Activated CD8-positive, alpha-beta memory T cell treated with anti-CD3 and anti-CD28 coated beads for 24 hours (primary cell): ENCODE measurements at places on chromosomes 3 and 15.

GRCh38 chr3:54045061-54045815 lies 77.1 kb upstream of the CACNA2D3 start:
- no peak for DNase-seq

DNA sequence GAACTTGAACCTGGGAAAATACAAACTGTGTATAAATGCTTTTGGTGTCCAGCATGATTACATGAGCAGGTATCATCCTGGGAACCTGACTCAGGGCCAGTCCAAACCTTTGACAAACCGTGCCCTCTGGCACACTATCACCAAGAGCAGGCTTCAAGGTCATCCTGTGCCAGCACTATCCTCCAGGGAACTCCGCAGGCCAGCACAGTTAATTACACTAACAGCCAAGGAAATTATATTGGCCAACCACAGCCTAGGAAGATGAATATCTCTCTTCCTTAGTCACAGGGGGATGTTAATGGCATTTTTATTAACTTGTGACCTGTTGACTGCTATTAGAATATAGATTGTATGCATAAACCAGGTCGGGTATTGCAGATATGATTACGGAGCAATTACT lies 262.0 kb downstream of the TUSC7 start:
- DNase-seq, result no peak

- DNase-seq, result peak; percentile 71
Observed at GRCh38 chr3:47578691-47579632, at the start of gene CSPG5. CSPG5 (minus strand) TSS chr3:47578865; CDS start chr3:47578693, 172 bp downstream.

GRCh38 chr3:170956647-170957046 lies 48.2 kb upstream of the EIF5A2 start:
- no peak for DNase-seq

DNA sequence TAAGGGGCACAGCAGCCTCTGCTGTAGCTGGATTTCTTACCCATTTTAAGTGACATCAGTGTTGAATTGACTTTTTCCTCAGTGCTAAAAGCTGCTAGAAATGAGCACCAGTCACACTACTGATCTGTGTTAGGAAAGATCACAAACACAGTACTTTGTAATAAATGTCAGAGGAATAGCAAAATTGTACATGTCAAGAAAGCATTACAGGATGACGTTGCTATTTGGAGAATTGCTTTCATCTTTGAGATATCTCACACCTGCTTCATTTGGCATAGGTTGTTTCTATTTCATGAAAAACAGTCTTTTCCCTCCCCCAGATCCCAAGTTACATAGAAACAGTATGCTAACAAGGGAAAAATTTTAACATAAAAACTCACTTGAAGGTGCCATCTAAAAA lies 77.8 kb downstream of the SLC25A26 start:
- DNase-seq, result no peak

GRCh38 chr3:8555725-8556472 lies 54.3 kb downstream of the LMCD1 start:
- no peak for DNase-seq

DNA sequence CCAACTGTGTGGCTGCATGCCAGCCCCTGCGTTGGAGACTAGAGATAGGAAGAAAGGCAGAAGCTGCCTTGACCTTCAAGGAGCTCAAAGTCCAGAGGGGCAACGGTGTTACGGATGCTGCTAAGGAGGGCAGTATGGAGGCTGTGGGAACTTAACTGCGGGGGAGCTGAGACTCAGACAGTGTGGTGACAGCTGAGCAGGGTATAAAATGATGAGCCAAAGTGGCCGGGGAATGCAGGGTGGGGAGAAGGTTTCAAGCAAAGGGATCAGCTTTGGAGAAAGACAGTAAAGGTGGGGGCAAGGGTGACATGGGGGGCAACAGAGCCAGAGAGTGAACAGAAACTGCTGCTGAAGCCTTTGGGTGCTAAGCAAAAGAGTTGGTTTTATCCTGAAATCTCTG lies 6.2 kb upstream of the CYP1A2 start:
- DNase-seq, result no peak

DNA sequence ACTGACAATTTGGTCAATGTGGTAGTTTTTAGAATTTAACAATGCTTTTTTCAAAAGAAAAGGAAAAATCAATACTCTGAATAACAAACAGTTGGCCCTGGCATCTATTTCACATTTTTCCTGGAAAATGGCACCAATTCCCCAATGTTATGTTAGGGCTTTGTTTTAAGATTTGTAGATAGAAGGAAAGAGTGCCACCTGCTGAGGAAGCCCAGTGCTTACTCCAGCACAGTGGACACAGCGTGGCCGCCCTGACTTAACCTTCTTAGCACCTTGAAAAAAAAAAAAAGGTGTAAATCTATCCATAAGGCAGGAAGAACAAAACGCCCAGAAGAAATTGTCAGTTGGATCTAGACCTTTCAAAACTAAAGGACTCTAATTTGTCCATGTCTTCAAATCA lies 110.7 kb upstream of the CNTN4 start:
- no peak for DNase-seq

- no peak for DNase-seq
Observed at GRCh38 chr3:12349895-12350811, 61.3 kb downstream of the PPARG start.

DNA sequence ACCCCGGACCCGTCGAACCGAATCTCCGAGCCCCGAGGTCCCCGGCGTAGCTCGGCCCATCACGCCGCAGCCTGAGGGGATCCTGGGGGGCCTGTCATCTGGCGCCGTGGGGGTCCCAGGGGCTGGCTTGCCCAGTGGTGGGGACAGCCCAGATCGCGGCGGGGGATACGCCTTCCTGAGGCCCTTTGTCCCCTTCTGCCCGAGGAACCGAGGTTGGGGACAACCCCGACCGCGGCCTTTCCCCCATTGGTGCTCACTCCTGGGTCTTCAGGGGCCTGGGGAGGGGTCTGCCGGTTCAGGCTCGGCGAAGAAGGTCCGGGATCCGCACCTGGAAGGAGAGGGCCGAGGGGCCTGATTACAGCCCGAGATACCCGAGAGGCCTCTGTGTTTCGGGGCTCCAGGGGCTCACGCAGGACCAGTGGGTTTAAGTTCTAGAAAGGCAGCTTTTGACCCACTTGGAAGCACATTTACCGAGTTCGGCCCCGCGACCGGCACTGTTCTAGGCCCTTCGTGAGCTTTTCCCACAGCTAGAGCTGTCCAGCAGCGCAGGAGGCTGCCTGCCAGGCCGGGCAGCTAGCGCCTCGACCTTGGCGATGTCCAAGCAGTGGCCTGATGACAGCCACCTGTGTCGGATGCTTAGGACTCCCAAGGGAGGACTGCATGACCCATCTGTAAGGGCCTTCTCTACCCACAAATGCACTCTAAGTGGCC lies 504 bp downstream of the ABHD2 start:
- peak; percentile 62 for DNase-seq

DNA sequence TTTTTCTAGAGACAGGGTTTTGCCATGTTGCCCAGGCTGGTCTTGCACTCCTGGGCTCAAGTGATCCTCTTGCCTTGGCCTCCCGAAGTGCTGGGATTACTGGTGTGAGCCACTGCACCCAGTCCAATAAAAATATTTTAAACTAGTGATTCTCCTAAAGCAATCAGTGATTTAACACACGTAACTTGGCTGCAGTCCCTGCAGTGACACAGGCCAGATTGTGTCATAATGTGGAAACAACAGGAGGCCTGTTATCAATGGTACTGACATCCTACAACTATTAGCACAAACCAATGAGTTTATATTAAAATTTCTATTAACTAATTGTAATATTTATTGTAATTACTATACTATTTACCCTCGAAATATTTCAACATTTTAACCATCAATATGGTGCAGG lies 1.6 kb upstream of the SEC61A1 start:
- DNase-seq, result no peak

- no peak for DNase-seq
Observed at GRCh38 chr15:97521381-97522285, 438.9 kb upstream of the ARRDC4 start.

DNA sequence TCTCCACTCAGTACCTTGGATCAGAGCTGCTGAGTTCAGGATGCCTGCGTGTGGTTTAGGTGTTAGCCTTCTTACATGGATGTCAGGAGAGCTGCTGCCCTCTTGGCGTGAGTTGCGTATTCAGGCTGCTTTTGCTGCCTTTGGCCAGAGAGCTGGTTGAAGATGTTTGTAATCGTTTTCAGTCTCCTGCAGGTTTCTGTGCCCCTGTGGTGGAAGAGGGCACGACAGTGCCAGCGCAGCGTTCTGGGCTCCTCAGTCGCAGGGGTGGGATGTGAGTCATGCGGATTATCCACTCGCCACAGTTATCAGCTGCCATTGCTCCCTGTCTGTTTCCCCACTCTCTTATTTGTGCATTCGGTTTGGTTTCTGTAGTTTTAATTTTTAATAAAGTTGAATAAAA lies 7.0 kb upstream of the PODXL2 start:
- no peak for DNase-seq

DNA sequence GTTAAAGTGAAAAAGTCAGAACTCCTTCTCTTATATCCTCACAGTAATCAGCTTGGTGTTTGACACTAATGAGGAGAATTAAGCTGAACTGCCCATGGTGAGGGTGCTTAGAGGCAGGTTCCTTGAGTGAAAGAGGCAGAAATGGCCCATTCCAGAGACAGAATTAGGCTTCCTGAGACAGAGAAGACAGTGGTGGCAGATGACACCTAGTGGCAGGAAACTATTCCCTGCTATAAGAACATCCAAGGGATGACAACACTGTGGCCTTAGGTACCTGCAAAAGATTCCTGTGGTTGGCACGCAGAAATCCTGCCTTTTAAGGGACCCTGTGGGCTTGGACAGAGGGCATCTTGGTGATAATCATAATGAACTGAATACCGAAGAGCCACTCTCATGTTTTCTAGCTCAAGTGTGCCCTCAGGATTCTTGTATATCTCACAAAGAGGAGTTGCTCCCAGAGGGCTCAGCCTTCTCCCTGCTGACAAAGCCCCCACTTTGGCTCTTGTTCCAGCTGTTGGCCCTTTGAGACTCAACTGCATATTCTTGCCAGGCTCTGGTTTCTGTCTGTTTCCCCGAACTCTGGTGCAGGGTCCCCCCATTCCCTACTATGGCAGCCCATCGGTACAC lies 56.0 kb downstream of the KBTBD12 start:
- no peak for DNase-seq

DNA sequence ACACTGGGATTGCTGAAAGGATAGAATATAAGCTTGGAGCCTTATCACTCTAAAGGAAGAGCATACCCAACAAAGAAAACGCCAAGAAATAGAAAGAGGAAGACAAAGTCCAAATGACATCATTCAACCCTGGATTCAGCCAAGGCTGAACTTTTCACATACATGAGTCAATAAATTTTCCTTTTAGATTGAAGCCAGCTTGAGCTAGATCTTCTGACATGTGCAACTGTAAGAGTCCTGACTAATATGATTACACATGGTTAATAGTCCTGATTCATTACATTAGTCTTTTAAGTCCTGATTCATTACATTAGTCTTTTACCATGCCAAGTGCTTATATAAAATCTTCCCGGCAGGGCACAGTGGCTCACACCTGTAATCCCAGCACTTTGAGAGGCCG lies 13.6 kb upstream of the DENND6A start:
- no peak for DNase-seq

- DNase-seq, result no peak
Observed at GRCh38 chr15:101431301-101431700, 58.2 kb downstream of the PCSK6 start.

DNA sequence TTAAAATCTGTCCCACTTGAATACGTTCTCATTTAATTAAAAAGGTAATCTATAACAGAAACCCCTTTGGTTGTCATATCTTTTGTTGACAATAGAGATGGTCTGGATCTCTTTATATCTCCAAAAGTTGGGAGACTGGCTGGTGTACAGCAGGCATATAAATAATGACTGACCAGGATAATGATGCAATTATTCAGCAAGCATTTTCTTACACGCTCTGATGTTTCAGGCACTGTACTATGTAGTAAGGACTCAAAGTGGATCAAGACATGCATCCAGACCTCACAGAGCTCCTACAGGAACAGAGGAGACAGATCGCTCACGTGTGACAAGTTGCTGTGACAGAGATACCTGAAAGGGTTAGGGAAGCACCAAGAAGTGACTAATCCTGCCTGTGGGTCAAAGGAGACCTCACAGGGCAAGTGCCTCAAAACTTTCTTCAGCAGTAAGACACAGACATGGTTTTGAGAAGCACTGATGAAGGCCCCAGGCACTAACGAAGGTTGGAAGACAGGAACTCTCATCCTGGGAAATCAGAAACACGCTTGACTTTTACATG lies 25.7 kb downstream of the VPS39 start:
- DNase-seq, result no peak

DNA sequence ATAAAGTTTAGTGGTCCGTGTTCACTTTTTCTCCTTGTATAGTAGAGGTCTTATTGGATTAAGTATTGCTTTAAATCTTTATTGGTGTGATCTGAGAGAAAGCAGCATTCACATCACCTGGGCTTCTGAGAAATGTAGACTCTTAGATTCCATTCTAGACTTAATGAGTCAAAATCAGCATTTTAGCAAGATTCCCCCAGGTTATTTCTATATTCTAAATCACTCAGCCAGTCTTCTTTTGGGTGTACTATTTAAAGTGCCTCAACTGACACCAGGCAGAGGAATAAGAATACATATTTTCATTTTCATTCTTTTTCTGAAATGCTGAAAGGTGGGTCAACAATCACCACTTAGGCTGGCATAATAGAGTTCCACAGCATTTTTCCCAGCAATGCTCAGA lies 481.7 kb downstream of the TUSC7 start:
- no peak for DNase-seq

DNA sequence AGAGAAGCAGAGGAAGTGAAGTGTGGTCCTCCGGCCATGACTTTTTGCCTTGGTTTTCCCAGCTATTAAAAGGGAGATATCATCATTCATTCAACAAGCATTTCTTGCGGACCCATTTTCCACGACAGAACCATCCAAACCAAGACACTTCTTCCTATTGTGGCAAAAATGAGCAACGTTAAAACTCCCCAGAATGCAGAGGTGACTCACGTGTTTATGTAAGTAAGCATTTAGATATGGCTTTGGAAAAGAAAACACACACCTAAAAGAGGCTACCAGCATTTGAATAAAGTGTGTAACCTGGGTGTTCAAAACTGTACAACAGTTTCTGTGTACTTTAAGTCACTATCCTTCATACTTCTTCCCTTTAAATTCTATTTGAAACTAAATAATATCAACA lies 181.3 kb downstream of the RORA start:
- no peak for DNase-seq

- peak; percentile 55 for DNase-seq
Observed at GRCh38 chr15:88657326-88658069, 18.7 kb downstream of the ISG20 start.

GRCh38 chr3:102223132-102223531 lies 211.7 kb upstream of the ZPLD1 start:
- DNase-seq, result no peak

DNA sequence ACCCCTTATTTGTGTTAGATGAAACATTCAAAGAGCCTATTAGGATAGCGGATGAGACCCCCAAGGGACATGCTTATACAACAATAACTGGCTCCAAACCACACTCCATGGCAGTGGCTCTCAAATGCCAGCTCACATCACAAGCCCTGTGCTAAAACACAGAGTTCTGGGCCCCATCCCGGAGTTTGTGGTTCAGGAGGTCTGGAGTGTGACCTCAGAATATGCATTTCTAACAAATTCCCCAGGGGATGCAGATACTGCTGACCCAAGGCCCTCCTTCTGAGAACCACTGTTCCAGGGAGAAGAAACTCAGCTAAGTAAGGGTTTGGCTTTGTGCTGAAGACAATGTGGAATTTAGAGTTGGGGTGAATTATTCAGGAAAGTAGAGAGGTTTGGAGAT lies 3.6 kb downstream of the CCRL2 start:
- DNase-seq, result no peak
